NCI-H1092 treated with DMSO at 0.1 percent for 48 hours (cell line): ENCODE measurements at places on chromosomes 5 and 9.

- DNase-seq, result no peak
These were observed 8.8 kb downstream of the CSNK1G3 start for GRCh38 chr5:123520677-123521247.

DNA sequence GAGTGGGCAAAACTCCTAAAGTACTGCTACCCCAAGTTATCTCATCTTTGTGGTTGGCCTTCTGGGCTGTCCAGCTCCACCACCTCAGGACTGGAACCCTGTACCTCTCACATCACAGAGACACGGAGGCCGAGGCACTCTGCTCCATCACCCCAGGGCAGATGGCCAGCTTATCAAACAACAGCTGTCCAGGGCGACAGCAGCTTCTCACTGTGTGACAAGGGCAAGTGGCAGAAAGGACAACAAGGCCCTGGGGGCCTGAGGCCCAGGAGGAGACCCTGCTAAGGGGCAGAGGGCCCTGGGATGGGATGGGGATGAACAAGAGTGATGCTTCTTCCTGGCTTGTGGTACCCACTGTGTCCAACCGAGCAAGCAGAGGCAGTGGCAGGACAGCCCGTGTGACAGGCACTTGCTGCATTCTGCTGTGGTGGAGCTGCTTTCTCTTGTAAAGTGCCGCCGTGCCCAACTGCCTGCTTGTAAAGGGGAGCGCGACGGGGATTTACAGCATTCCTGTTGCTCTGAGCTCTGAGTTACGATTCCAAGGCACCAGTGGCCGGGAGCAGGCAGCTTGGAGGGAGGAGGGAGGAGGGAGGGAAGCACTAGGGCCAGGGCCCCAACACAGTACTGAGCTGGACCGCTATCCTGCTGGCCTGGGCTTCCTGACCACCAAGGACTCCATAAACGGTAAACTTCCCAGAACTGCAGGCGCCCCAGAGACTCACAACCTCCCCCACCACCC is 71.2 kb downstream of the SHB start:
- DNase-seq, result no peak

- DNase-seq, result no peak
These were observed 11.1 kb upstream of the NEUROG1 start for GRCh38 chr5:135546912-135547311.

DNA sequence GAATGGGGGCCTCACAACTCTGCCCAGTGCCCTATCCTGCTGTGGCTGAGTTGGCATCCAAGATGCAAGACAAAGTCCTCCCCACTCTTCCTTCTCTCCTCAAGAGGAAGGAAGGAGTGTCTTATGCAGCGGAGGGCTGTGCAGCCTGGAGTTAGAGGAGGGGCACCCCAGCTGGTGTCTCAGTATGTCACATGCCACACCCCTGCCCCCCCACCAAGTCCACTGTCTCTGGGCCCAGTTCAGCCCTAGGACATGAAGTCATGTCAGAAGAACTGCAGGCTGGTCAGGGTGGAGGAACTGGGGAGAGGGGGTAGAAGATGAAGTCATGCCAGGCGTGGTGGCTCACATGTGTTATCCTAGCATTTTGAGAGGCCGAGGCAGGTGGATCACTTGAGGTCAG is 28.0 kb upstream of the SLC28A3 start:
- DNase-seq, result no peak

DNA sequence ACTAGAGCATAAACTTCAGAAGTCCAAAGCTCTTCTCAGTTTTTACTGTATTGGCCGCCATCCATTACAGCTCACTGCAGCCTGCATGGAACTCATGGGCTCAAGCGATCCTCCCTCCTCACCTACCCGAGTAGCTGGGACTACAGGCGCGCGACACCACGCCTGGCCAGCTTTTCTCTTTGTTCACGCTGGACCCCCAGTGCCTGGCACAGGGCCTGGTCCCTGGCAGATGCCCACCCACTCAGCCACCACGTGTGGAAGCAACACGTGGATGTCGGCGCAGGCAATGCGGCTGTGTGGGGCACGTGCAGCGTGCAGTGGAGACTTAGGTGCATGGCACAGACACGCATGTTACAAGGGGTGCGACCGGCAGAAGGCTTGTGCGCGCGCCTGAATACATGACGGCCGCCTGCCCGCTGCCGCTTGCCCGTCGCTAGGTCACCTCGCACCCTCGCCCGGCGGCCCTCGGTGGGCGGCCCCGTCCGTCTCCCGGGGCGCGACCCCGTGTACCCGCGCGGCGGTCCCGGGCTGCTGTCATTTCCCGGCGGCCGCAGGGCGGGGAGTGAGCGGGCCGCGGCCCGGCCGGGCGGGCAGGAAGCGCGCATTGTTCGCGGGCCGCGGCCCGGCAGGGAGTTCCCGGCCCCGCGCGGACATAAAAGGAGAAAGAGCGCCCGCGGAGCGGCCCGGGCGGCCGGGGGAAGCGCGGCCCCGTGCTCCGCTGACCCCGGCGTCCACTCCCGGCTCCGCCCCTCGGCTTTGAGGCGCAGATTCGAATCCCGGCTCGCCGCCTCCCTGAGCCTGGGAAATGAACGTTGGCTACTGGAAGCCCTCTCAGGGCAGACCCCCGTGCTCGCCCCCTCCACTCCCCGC is 24.1 kb upstream of the PTGS1 start:
- peak; percentile 33 for DNase-seq

- no peak for DNase-seq
These were observed 18.6 kb upstream of the AGXT2 start for GRCh38 chr5:35066260-35066795.

- no peak for DNase-seq
These were observed 19.8 kb downstream of the LECT2 start for GRCh38 chr5:135934939-135935338.

- DNase-seq, result no peak
These were observed 51.2 kb downstream of the MRPS27 start for GRCh38 chr5:72268753-72269410.

DNA sequence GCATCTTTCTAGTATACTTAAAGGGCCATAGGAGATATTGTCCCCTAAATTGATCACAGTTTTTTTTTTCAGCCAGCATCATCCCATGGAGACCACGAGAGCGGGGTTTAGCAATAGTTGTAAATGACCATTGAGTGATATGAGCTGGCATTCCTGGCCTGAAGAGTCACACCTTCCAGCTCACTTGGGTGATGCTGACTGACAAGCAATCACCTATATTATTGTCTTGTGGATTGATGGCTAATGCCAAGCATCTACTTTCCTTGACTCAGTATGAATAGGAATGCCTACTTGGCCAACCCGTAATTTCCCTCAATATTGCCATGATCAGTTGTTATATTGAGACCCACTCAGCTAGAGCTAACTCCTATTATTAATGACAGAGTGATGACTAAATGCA is 70.5 kb downstream of the ADAMTSL1 start:
- DNase-seq, result no peak

DNA sequence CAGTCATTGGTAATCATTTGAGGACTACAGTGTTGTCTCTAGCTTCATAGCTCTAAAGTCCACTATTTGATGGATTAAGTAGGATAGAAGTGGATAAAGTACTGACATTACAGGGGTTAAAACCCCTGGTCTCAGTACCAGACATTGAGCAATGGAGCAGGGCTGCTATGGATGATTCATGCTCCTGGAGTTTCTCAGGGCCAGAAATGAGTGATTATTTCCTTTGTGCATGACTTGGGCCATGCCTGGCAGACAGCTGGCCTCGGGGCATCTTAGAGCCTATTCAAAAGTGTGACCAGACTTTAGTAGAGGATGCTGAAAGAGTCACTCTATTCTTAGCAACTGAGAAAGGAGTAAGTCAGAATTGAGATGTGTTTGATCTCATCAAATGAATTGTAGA is 350.7 kb upstream of the TLE4 start:
- no peak for DNase-seq

DNA sequence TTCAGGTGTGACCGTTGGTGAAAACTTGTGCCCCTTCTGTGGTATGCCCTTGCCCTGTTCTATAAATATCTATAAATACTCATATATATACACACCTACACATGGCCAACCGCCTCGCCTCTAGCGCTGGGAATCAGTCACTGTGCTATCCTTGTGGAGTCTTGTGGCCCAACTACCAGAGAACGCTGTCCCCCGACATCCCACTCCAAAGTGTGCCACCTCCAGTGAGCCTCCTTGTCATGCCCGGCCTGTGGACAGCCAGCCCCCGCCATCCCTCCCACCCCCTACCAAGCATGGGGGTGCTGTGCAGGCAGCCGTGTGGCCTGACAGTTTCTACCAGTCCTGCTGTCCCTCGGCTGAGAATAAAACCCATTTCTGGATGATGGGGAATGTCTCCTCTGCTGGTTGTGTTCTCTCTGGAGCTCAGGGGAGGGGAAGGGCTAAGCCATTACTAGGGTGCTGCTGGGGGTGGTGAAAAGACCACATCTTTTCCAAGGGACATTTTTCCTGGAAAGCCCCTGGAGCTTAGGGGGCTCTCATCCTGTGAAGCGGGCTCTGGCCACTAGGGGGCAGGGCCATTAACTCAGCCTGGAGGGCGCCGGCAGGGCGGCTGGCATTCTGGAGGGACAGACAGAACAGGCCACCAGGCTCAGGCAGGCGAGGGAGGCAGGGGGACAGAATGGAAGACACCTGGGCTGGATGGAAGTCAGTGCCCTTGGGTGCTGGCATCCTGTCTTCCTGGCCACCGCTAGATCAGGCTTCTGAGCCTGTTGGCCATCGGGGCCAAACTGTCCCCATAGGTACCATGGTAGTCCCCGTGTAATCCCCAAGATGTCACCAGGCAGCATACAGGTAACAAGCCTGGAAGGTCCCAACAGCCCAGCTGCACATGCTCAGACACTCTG is 20.7 kb downstream of the GOLGA2 start:
- peak; percentile 5 for DNase-seq

- peak; percentile 54 for DNase-seq
These were observed 1.0 kb upstream of the MEF2C start for GRCh38 chr5:88883836-88884607.

DNA sequence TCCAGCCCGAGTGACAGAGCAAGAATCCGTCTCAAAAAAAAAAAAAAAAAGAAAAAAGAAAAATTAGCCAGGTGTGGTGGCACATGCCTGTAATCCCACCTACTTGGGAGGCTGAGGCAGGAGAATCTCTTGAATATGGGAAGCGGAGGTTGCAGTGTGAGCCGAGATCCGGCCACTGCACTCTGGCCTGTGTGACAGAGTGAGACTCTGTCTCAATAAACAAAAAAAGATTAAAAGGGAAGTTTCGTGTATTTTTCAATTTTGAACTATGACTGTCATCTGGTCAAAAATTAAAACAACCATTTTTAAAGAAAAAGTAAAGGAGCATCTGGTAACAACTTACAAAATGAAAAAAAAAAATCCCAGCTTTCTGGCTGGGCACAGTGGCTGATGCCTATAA is 36.3 kb upstream of the PLIN2 start:
- no peak for DNase-seq

GRCh38 chr5:172897481-172898217 is 61.6 kb upstream of the RPL26L1 start:
- DNase-seq, result no peak

DNA sequence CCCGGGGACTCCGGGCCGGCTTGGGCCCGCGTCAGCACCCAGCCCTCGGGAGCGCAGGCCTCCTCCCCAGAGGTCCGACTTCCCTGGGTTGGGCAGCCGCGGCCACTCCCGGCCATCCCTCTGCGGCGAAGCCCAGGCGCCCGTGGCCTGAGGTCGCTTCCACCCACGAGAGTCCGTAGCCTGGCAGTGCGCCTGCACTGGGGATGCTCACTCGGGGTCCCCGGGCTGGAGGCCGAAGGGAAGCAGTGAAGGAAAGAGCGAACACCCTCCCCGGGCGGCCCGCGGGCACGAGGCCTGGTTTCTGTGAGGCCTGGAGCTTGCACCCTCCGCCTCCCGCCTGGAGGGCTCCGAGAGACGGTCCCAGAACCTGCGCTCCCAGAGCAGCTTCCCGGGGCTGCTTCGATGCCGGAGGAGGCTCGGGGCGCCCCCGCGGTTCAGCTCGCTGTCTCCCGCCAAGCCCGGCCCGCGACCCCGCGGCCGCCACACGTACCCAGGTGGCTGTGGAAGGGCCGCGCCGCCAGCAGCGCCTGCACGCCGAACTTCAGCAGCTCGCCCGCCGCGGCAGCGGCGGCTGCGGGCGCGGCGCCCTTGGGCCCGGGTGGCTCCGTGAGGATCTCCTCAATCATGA is 607 bp downstream of the BARX1 start:
- peak; percentile 53 for DNase-seq

- no peak for DNase-seq
These were observed 166.1 kb downstream of the CD180 start for GRCh38 chr5:67030289-67031056.

GRCh38 chr9:23841304-23841703 is 15.3 kb upstream of the ELAVL2 start:
- no peak for DNase-seq

DNA sequence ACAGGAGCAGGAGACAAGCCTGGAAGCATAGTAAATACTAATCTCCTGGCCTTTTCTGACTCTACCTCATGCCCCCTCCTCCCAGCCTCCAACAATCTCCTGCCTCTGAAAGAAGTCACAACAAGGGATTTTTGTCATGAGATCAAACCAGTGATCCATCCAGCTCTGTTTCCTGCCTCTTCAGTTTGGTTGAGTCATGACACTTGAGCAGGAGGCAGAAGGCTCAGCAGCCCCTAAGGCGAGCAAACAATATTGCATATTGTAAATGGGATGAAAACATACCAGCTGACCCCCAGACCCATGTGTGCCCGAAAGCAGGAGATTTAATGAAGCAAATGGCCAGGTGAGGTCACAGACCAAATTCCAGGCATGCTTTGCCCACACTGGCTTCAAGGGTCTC is 272.8 kb downstream of the GAS1 start:
- no peak for DNase-seq

GRCh38 chr9:16986556-16986955 is 116.1 kb upstream of the BNC2 start:
- DNase-seq, result no peak

DNA sequence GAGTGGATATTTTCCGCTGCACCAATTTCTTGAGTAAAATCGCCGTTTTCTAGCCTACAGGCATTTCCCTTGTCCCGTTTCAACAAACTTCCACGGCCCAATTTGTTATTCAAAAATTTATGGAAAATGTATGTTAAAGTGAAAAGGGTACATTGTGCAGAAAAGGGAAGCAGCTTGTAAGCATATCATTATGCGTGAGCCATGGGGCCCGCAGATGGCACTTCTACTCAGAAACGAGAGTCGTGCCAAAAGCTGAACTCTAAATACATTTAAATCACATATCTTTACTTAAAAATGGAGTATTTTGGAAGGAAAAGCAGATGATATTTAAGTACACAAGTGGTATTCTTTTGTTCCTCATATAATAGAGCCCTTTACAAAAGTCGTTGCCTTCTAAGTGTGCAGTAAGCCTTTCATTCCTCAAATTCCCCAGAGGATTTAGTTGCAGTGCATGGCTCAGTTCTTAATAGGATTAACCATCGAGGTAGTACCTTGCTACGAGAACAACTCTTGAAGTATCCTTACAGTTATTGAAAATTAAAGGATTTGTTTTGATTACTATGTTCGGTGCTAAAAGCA is 1227.2 kb upstream of the WWC1 start:
- DNase-seq, result no peak

DNA sequence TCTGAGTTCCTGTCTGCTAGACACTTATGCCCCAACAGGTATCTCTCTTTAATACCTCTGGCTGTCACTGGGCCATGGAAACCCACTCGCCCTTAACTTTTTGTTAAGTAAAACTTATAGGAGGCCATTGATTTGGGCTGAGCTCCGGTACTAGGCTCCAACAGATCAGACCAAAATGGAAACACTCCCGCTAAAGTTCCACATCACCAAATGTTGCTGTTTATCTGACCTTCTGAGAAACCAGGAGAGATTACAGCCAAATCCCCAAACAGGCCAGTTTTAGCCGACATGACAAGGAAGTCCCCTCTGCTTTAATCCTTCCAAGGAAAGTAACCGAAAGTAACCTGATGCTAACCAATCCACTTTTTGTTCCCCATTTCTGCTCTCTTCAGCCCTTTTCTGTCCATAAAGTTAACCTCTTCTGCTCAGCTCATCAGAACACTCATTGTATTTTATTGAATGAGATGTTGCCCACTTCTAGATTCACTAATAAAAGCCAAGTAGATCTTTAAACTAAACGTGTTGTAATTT is 115.2 kb upstream of the LHFPL2 start:
- no peak for DNase-seq
